ENCODE measurements at places on chromosomes 13 and 19. TPM values are rescaled to one million over a fixed set of nuclear protein-coding genes. Genes with fewer than 3 reads are reported as not detected.

- H3K36me3 ChIP-seq = no peaks in the 10 kb centered on the region
- H3K4me1 ChIP-seq = no peaks in the 10 kb centered on the region
- H3K4me3 ChIP-seq = no peak overlapping the region
- H3K27me3 ChIP-seq = no peaks in the 10 kb centered on the region
- no peak for DNase-seq
- H3K27ac ChIP-seq = no peak overlapping the region
Measured at GRCh38 chr13:51519771-51520216, 64.5 kb upstream of the WDFY2 start.

GRCh38 chr13:102517959-102518358 lies 78.8 kb upstream of the TPP2 start:
- no peaks in the 10 kb centered on the region for H3K27me3 ChIP-seq
- no peaks in the 10 kb centered on the region for H3K36me3 ChIP-seq
- DNase-seq = no peak
- H3K4me1 ChIP-seq = no peaks in the 10 kb centered on the region

GRCh38 chr19:42099336-42099925 lies 23.5 kb downstream of the ZNF574 start:
- H3K27ac ChIP-seq = no peak overlapping the region
- H3K36me3 ChIP-seq = no peaks in the 10 kb centered on the region
- H3K4me3 ChIP-seq = no peak overlapping the region
- no peaks in the 10 kb centered on the region for H3K27me3 ChIP-seq

GRCh38 chr13:48626077-48626449 lies 27.7 kb upstream of the CYSLTR2 start:
- no peaks in the 10 kb centered on the region for H3K27me3 ChIP-seq
- H3K27ac ChIP-seq = no peak overlapping the region
- H3K36me3 ChIP-seq = no peaks in the 10 kb centered on the region
- no peak overlapping the region for H3K4me3 ChIP-seq

- no peak overlapping the region for H3K27ac ChIP-seq
- no peak overlapping the region for H3K4me3 ChIP-seq
- DNase-seq = peak; percentile 55
Measured at GRCh38 chr13:102580552-102581169, 16.1 kb upstream of the TPP2 start.

BRSK1 gene
- 0.59 TPM for total RNA-seq

SLC1A6 gene
- total RNA-seq = not detected
